ENCODE measurements at places on chromosomes 3 and 15.

DNA sequence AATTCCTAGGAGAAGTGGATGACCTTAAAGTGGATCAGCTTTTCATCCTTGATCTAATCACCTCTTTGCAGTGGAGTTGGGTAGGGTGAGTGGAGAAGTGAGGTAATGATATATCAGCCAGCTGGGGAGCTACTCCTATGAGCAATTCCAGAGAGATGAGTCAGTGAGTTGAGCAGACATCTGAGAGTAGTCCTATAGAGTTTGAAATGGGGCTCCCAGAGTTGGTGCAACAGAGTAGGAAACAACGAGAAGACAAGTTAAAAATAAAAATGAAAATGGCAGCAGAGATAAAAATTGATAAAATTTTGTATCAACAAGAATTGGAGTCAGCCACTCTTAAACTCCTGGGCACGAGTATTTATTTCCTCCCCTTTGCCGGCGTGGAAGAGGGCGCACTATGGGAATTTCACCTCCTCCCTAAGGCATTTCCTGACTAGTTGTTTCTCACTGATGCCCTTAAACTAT, 150.8 kb upstream of the DPH6 start:
- no peak for DNase-seq

GRCh38 chr3:38646630-38647029, 2.9 kb downstream of the SCN5A start:
- peak; percentile 9 for DNase-seq

DNA sequence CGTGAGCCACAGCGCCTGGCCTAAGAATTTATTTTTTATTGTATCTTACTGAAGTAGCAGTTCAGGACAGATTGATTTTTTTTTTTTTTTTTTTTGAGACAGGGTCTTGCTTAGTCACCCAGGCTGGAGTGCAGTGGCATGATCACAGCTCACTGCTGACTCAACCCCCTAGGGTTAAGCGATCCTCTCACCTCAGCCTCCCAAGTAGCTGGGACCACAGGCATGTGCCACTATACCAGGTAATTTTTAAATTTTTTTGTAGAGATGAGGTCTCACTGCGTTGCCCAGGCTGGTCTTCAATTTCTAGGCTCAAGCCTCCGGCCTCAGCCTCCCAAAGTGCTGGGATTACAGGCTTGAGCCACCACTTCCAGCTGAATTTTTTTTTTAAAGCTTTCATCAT, 99.8 kb upstream of the HERC1 start:
- DNase-seq, result no peak

GRCh38 chr15:29864501-29864900, 42.2 kb upstream of the TJP1 start:
- DNase-seq, result no peak

DNA sequence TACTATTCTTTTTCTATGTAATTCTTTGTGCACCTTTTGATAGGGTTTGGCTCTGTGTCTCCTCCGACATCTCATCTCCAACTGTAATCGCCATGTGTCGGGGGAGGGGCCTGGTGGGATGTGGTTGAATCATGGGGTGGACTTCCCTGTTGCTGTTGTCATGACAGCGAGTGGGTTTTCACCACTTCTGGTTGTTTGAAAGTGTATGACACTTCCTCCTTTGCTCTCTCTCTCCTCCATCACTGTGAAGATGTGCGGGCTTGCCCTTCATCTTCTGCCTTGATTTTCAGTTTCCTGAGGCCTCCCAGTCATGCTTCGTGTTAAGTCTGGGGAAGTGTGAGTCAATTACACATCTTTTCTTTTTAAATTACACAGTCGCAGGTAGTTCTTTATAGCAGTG, 225.8 kb upstream of the DPPA4 start:
- peak; percentile 51 for DNase-seq

- DNase-seq, result no peak
Measured at GRCh38 chr3:107307205-107307604, 70.0 kb upstream of the CCDC54 start.

- DNase-seq, result no peak
Measured at GRCh38 chr3:103926936-103927335, 1439.8 kb upstream of the ALCAM start.

DNA sequence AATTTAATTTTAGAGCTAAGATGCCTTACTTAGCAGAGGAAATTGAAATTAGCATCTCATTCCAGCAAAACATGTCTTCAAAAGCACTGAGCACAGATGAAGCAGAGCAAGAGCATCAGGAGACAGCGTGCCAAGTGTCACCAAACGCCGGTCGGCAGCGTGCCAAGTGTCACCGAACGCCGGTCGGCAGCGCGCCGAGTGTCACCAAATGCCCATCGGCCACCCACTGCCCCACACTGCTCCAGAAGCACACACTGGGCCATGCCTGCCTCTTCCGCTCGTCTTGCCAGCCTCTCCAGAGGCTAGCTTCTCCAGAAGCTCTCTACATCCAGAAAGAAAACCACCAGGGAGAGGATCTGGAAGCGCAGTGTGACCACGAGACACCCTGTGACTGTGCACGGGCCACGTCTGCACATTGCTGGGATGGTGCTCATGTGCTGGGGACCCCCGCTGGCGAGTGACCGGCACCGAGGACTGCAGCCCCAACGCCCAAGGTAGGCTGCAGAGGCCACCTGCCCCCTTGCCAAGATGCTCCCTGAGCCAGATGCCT, 37.8 kb downstream of the CYFIP1 start:
- no peak for DNase-seq

DNA sequence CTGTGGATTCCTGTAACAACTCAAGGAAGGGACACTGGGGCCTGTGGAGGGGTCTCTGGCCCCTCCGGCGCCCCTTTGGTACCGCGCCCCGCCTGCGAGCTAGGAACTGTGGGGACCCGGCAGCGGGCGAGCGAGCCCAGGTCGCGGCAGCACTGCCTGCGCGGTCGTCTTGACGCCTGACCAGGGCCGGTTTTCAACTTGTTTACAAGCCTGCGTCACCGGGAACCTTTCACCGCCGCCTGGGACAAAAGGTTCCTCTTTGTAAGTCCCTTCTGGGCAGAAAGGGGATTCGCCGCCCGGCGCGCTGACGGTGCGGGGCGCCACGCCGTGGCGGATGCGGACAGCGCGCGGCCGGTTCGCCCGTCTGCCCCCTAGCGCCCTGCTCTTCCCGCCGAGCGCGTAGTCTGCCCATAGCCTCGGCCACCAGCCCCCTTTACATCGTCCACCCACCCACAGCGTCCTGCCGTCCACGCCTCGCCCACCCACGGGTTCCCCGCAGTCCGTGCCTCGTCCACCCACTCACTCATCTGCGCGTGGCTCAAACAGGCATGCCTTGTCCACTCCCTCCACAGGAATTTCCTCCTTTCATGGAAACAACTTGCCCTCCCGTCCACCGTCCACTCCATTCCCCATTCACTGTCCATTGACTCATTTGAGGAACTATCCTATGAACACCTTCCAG, 5.5 kb upstream of the CFAP100 start:
- DNase-seq, result peak; percentile 22

DNA sequence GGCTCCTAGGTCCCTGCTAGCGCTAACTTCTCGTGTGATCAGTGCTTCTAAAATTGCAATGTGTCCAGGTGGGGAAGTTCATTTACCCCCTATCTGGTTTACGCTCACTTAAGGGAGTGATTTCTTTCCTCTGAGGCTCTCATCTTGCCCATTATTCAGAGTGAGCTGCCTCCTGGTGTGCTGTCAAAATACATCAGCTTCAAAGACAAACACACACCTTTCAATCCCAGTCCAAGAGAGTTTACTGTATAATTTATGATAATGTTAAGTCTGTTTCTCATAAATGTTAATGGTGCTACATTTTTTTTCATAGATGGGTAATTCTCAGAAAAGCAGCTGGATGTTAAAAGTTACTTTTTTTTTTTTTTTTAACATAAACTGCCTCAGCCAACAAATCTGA, 112.3 kb downstream of the RORA start:
- DNase-seq, result no peak

GRCh38 chr3:196268284-196269163, 19.0 kb downstream of the PCYT1A start:
- no peak for DNase-seq

- no peak for DNase-seq
Measured at GRCh38 chr15:31278544-31279220, 48.0 kb upstream of the KLF13 start.

GRCh38 chr3:50358355-50358910, 888 bp downstream of the TMEM115 start:
- DNase-seq, result no peak

DNA sequence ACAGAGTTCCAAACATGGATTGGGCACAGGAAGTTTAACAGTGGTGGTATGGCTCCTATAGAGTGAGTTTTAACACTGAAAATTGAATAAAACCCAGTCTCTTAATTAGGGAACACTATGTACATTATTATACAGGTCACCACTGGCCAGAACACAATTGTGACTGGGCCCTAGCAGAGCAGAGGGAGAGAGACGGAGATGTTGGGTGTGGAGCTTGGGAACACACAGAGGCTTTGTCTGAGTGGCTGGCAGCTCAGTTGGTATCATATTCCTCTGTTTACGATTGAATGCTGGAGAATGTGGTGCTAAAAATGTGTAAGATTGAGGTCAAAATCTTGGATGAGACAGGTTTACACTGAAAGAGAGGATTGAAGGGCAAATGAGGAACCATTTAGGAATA, 6.8 kb upstream of the MOBP start:
- no peak for DNase-seq

- no peak for DNase-seq
Measured at GRCh38 chr3:133979553-133979952, 50.2 kb downstream of the SLCO2A1 start.

- no peak for DNase-seq
Measured at GRCh38 chr15:91807122-91807521, 46.4 kb upstream of the SLCO3A1 start.

- no peak for DNase-seq
Measured at GRCh38 chr3:16088496-16088895, 86.0 kb upstream of the GALNT15 start.

- DNase-seq, result peak; percentile 76
Measured at GRCh38 chr15:70100474-70101341, 3.0 kb upstream of the TLE3 start.

GRCh38 chr3:95813244-95813643, 1001.1 kb upstream of the EPHA6 start:
- DNase-seq, result no peak

GRCh38 chr3:197487911-197488391, 67.8 kb downstream of the BDH1 start:
- DNase-seq, result no peak

DNA sequence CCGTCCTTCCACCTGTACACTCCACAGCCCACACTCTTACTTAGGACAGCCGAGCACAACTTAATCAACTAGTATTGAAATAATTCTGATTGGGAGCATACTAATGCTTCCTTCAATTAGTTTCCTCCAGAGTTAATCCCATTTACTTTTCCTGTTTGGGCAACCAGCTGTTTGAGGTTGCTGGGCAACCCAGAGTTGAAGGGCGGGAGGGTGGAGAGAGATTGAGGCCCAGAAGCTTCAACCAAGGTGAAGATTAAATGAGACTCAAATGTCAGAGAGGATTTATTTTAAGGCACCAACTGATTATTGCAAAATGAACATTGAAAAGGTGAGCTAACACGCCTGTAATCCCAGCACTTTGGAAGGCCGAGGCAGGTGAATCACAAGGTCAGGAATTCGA, 428.5 kb upstream of the SEMA6D start:
- DNase-seq, result no peak

DNA sequence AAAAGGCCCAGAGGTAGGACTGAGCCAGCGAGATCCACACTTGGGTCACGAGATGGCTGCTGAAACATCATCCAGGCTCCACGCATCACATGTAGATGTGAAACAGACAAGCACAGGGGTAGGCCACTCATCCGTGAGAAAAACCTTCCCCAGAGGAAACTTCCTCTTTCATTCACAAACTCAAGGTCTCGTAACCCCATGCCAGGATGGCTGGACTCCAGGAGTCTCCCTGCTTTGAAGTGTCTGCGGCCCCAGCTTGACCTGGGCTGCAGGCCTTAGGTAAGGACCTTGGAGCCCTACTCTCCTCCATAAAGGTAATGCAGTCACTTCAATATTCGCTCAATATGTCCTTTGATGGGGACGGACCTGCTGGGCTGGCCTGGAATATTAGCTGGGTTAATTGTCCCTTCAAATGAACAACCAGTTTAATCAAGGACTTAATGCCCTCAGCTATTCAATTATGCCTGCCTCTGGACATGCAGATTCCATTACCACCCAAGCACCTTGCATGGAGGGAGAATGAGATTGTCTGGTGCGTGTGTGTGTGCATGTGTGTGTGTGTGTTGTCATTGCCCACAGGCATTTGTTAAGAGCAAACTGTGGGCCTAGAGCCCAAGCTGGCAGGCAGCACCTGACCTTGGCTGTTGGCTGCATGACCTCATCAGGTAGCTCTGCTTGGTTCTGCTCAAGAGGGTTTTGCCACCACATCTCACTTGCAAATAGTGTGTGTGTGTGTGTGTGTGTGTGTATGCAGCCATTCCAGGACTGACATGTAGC, 186.9 kb upstream of the TLE3 start:
- DNase-seq, result no peak

DNA sequence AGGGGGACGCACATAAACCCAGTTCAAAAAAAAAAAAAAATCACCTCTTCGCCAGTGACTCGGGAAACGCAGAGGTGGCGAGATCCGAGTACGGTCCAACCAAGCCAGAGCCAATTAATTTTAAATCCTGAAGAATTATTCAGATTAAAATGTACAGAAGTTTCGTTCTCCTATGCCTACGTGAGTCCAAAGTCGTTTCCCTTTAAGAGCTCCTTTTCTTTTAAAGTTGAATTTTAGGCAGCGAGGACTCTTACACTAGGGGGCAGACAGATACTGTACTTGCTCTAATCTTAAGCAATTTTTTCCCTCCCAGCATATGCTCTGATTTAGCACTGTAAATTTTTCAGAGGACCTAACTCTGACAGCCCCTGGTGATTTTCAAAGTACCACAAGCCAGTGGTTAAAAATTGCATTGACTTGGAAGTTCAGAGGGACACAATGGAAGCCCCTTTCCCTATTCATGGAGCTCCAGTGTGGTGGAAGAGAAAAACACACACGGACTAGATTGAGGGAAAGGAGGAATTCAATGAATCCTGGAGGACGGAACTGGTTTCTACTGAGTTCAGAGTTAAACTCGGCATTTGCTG, 3.3 kb upstream of the NR2F2 start:
- DNase-seq, result no peak

DNA sequence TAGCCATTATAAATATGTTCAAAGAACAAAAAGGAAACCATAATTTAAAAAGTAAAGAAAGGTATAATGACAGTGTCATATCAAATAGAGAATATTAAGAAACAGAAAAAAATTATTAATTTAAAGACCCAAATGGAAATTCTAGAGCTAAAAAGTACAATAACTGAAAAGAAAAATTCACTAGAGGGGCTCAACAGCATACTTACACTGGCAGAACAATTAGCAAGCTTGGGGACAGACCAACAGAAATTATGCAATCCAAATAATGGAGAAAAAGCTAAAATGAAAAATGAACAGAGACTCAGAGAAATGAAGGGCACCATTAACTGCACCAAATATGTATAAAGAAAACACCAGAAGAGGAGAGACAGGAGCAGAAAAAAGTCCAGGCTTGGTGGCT, 13.7 kb downstream of the SPCS1 start:
- DNase-seq, result no peak

GRCh38 chr3:64361962-64362735, 136.9 kb upstream of the PRICKLE2 start:
- no peak for DNase-seq

- no peak for DNase-seq
Measured at GRCh38 chr3:196181127-196181546, 30.1 kb downstream of the ZDHHC19 start.

Measured in CD4-positive, alpha-beta T cell treated with Interleukin-17A for 1 hour (primary cell).